Stimulated activated CD8-positive, alpha-beta memory T cell treated with anti-CD3 and anti-CD28 coated beads, Interleukin-7, amount 100 ng/mL, for 24 hours (primary cell): ENCODE measurements at places on chromosomes 2 and 18.

DNA sequence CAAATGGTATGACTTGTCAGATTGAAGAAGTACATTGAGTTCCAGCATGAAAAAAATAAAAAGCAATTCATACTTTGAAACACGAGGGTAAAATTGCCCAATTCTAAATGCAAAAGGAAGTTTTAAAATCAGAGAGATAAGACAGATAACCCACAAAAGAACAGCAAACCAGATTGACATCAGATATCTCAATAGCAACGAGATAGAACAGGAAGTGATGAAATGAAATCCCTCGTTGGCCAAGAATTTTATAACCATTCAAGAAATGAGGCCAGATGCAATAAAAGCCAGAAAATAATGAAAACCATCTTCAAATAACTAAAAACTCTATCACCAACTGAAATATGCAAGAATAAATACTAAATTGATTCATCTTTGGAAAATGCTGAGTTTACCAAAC is 172.8 kb downstream of the CD226 start:
- DNase-seq = no peak

DNA sequence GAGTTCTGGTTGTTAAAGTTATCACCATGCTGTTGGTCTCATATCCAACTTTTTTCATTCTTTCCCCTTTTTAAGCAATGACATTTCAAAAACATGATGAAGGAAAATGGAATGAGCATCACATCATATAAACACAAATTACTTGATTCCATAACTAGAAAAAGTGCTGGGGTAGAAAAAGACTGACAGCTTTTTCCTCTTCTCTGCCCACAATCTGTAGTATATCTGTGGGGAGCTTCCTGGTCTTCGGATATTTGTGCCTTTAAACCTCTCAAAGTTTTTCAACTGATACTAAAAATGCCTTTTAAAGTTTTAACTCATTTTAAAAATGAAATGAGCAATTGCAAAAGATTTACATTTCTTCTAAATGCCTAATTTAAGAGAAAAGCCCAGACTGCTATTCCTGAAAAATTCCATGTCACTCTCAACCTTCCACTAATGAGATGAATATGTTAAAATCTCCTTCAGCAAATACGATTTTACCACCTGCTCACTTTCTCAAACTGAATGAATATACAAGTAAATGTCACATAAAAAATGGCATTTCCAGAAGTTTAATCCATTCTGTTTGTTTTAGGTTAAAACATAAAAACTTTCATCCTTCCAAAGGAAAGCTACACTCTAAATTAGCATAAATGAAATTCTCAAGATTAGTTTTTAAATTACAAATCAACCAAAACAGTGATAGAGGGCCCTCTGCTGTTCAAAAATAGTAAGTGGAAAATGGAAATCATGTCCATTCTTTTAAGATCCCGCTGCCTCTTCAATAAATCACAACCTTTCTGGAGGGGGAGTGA is 2.1 kb downstream of the DNAH7 start:
- DNase-seq = no peak

DNA sequence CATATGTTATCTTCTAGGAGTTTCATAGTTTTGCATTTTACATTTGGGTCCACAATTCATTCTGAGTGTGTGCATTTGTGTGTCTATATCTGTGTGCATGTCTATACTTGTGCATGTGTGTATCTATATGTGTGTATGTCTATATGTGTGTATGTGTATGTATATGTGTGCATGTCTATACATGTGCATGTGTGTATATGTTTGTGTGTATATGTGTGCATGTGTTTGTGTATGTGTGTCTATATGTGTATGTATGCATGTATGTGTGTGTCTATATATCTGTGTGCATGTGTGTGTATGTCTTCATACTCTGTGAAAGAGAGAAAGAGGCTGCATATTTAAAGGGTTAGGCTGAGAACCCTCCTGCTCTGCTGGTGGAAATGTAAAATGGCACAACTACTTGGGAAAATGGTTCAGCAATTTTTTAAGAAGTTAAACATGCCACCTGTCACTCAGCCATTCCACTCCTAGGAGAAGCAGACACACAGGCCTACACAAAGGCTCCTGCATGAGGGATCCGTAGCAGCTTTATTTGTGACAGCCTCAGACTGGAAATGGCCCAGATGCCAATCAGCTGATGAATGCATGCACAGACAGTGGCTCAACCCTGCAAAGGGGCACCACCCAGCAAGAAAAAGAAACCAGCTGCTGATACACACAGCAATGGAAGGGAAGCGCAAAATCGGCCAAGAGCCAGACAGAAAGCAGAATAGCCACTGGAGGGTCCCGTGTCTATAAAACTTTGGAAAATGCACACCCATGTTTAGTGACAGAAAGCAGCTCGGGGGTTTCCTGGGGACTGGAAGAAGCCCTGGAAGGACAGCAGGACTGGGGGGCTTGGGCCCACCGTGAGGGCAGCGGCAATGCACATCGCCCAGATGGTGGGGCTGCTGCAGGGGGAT is 146.8 kb downstream of the SEPTIN10 start:
- DNase-seq = no peak

DNA sequence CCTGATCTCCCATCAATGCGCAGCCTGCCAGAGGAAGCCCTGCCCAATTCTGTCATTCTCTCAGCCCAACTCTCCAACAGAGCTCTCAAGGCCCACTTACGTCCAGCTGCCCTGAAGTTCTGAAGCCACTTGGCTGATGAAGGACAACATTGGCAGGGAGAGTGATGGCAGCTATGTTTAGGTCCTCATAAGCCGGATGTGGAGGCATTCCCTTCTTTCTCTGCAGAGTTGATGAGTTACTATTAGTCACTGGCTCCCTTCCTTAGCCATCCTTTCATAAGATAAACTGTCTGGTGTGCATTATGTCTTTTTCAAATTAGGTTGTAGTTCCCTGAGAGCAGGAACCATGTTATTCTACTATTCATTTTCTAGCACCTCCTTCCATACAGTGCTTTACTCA is 22.5 kb upstream of the TACR1 start:
- DNase-seq = no peak

GRCh38 chr2:42939411-42940206 is 147.2 kb upstream of the HAAO start:
- no peak for DNase-seq

DNA sequence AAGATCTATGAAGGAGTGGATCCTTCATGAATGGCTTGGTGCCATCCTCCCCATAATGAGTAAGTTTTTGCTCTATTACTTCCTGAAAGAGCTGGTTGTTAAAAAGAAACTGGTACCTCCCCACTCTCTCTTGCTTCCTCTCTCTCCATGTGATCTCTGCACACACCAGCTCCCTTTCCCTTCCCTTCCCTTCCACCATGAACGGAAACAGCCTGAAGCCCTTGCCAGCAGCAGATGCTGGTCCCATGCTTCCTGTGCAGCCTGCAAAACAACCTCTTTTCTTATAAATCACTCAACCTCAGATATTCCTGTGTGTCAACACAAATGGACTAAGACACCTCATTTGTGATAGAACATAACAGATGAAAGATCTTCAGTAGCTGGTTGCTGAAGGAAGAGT is 303.5 kb upstream of the ACVR2A start:
- DNase-seq = no peak

DNA sequence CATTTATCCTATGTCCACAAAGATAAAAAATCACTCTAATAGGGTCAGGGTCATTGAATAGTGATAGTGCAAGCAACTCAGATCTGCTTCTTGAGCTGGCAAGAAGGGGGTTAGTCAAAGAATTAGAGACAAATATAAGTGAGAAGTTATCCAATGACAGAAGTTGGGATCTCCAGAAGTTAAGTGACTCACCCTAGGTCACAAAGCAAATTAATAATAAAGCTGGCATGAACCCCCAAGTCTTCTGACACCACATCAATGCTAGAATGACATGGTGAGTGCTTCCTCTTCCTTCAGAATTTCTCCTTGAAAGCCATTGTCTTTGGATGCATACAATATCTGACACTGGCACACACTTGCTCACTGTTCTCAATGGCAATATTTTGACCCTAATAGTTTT is 343.5 kb downstream of the RIT2 start:
- no peak for DNase-seq

- no peak for DNase-seq
Observed at GRCh38 chr2:218001629-218002028, 1.2 kb downstream of the TNS1 start.

DNA sequence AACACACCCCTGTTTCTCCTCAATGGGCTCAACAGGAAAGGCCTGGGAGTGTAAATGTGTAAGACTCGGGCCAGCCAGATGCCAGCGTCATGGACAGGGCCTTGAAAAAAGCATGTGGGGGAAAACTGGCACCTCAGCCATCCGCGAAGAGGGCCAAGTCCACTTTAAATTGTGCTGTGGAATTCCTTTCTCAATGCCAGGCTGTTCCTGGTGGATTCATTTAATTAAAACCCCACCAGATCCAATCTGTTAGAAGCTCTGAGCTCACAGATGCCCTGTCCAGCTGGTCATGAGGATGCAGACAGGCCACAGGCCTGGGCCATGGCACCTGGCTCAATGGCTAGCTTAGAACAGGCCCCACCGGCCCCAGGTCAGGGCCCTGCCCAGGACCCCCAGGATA is 24.8 kb downstream of the KCNK3 start:
- no peak for DNase-seq

- no peak for DNase-seq
Observed at GRCh38 chr2:44840503-44840850, 101.0 kb upstream of the SIX3 start.

DNA sequence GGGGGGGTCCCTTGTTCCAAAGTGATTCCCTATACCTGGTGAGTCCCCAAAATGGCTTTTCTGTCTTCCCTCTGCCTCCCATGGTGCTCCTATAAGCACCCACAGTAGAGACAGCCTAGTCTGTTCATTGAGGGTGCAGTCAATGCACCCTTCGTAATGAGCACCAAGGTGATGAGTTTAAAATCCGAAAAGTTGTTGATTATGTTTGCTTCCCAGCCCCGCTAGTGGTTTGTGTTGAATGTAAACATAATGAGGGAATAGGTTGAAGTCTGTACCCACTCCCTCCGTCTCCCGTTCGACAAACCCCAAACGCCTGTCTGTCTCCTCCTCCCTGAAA is 2.3 kb downstream of the FOSL2 start:
- no peak for DNase-seq

DNA sequence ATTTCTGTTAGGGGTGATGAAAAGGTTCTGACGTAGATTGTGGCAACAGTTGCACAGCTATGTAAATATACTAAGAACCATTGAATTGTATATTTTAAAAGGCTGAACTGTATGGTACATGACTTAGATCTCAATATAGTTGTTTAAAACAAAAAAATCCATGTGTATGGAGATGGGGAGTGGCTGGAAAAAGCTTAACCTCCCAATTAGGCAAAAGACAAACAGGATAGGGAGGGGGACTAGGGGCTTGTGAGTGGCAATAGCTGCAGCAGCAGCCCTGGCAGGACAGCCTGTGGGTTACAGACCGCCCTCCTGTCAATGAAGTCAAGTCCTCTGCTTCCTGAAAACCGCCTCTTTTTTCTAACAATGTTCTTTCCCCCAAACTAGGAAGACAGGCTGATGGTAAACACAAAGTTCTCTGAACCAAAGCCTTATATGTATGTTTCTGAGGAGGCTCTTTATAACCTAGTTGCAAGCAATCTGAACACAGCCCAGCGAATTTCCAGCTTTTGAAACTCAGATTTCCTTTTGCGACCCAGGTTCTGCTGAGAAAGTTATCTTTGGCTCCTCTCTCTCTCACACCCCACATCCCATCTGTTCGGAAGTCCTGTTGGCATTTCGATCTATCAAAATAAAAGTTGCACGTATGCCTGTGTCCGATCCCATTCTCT is 10.3 kb downstream of the ATP8B1 start:
- no peak for DNase-seq

GRCh38 chr18:11978956-11979355 is 2.4 kb upstream of the IMPA2 start:
- no peak for DNase-seq

GRCh38 chr2:239387811-239388210 is 13.0 kb downstream of the HDAC4 start:
- DNase-seq = no peak

DNA sequence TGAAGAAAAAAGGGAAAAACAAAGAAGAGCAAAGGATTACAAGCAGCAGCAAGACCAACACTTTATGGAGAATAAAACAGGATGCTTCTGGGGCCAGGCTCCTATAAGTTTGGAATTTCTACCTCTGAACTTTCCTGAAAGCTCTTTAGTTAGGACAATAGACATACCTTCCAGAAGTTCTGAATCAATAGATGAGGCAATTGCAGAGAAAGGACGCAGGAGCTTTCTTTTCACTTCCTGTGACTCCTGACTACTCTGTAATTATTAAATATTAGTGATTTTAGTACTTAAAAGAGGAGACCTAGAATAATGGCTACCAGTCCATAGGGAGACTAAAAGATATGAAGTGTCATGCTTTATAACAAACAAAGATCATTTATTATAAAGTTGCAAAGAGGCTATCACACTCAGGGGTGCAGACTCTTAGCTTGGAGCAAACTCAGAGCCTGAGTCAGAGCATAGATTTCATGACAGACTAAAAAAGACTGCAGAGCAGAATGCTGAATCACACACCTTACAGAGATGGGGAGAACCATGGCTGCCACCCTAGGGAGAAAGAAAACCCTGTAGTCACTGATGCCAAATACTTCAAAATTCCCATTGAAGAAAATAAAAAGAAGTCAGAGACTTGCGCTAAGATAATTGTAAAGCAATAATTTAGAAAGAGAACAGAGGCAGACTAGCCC is 52.5 kb upstream of the FAM136A start:
- no peak for DNase-seq

GRCh38 chr2:195251214-195251613 is 405.8 kb upstream of the SLC39A10 start:
- no peak for DNase-seq

DNA sequence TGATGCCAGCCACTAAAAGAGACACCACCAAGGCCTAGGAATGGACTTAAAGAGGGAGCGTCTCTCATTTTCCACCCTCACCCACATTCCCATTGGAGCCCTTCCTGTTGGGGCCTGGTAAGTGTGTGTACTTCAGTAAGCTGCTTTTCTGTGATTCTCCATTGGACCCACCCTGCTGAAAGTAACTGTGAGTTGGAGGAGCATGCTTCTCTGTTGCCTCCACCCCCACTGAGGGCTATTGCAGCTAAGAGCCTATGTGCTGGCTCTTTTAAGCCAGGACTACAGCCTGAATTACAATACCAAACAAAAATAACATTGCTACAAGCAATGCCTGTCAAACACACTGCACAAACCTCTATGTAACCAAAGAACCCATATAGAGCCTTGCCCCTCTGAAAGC is 81.1 kb downstream of the TRABD2A start:
- no peak for DNase-seq

- no peak for DNase-seq
Observed at GRCh38 chr2:54638774-54639187, 84.7 kb upstream of the EML6 start.
